ENCODE measurements at places on chromosomes 16 and 17.

DNA sequence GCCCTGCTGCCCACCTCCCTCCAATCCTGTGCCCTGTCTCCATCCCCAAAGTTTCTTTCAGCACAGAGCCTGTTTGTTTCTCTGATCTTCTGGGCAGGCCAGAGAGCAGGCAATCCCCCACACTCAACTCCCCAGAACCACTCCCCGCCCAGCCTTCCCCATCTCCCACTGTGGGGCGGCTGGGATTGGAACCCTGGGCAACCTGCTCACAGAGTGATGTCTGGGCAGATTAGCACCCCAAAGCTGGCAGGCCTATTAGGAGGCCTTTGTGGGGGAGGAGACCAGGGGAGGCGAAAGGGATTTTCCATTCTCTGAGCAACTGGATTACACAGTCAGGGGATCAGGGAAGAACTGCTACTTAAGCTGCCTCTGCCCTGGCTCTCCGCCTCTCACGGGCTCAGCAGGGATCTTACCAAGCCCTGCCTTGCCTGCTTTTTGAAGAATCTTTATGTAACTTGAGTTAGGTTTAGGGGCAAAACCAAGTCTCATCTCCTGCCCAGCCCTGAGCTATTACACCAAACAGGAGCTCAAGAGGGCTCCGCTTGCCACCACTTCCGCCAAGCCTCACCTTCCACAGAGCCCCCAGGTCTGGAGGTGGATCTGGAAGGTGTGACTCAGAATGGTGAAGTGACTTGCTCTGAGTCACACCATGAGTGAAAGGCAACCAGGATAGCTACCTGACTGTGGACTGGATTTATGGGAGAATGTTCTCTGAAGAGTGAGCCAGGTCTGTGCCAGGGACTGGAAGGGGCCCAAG is 16.0 kb upstream of the LHX1 start:
- peak; percentile 88 for DNase-seq

DNA sequence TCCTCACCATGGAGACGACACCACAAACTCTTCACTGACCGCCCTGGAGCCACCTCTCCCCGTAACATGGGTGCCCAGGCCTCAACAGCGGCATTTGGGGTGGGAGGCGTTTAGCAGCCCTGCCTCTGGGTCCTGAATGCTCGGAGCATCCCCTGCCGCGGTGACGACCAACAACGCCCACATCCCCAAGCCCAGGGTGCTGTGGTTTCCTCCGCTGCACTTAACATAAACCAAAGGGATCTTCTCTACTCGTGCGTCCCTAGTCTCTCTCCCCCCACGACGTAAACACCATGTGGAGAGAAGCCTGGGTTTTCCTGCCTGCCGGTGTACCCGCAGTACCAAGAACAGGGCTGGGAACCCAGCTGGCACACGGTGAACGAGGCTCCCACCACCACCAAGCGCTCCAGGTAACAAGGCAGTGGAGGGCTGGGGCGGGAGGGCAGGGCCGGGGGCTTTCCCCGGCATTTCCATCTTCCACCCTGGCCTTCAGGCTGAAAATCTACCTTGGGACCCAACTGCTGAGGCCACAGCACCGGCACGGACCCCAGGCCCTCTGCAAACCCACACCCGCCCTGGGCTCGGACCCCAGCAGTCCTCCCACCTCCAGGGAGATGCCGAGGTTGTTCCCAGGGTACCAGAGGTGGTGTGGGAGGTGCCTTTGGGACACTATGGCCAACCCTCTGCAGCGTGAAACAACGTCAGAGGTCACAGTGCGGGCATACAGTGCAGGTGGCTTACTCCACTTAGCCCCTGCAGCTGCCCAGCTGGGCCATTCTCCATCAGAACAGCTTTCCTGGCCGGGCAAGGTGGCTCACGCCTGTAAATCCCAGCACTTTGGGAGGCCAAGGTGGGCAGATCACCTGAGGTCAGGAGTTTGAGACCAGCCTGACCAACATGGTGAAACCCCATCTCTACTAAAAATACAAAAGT is 54.3 kb downstream of the TIMM22 start:
- DNase-seq: no peak

GRCh38 chr16:51393381-51394005 is 242.4 kb upstream of the SALL1 start:
- no peak for DNase-seq

DNA sequence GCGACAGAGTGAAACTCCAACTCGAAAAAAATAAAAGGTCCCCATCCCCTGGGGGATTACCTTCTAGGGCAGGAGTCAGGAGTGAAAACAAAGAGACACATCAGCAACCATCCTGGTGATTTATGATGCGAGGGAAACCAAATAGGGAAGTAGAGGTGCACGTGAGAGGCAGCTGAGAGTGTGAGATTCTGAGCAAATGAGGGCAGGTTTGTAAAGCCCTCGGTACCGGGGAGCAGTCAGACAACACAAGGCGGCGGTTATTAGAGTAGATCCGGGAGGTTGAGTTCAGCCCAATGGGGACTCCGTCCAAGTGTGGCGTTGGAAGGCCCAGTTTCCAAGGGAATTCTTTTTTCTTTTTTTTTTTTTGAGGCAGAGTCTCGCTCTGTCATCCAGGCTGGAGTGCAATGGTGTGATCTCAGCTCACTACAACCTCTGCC is 7.4 kb upstream of the ARMC7 start:
- DNase-seq: no peak

DNA sequence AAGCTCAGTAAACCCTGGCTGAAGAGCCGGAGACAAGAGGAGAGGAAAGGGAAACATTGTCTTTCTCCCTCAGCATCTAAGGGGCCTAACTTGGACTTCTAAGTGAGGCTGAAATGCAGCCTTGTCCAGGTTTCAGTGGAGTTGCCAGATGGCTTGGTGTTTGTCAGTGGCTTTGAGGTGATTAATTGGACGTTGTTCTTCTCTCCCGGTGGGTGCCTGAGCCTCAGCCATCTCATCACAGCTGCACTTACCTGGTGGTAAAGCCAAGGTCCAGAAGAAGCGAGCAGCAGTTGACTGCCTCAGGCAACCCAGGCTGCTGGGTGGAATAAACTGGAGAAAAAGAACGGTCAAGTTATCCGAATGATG is 202.2 kb upstream of the NLRP1 start:
- no peak for DNase-seq

Data from ACHN (cell line).